ENCODE measurements at places on chromosomes 1 and 21.

- no peak for DNase-seq
These were observed 51.5 kb downstream of the SYT14 start for GRCh38 chr1:209989525-209989924.

DNA sequence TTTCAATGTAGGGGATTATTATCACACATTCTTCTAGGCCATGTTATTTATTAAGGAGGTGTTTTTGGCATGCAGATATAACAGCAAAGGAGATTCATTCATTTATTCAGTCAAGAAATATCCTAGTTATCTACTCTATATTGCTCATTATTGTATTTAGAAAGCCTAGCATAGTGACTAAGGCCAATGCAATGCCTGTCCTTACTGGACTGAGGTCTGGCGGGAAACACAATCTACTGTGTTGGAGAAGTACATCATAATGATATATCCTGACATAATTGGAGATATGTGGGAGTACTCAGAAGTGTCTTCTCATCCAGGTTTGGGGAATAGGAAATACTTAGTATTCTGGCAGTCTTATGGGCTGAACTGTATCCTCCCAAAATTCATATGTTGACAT lies 421.5 kb upstream of the USP24 start:
- no peak for DNase-seq

DNA sequence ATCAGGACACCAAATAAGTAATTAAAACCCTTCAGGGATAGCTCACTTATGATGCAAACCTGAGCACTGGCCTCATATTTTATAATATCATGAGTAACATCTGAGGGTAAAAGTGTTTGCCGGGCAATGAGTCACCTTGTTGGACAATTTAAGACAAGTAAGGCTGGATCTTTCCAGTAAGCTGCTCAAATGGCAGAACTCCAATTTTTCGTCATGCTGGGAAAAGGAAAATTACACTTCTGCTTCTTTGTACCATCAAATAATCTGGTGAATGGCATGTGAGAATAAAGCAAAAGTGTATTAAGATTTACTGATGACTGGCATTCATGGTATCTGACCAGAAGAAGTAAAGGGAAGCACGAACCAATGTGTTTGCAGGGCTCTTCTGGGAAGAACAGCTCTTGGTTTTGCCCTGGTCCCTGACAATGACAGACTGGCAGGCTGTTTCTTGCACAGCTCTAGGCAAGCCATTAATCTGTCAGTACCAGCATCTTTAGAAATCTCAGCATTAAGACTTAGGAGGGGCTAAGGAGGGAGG lies 392.2 kb downstream of the VAV3 start:
- no peak for DNase-seq

GRCh38 chr1:46508757-46509156 lies 19.1 kb downstream of the DMBX1 start:
- DNase-seq = no peak

DNA sequence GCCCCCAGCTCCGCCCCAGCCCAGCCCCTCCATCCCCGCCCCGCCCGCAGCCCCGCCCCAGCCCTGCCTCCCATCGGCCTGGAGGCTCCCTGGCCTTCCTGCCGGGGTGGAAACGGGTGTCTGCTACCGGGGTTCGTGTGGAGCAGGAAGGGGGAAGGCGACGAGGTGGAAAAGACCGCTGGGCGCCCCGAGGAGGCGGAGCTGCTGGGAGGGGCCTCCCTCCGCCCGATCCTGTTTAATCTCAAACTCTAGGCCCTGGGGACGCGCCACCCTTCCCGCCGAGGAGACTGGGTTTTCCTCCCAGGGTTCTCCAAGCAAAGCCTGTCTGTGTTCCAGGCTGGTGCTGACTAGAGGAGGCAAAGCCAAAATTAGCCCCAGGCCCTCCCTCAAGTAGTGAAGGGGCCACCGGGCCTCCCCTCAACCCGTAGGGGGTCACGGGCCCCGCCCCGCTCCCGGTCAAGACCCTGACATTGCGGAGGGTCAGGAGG lies 16.2 kb upstream of the TTLL10 start:
- peak; percentile 54 for DNase-seq

DNA sequence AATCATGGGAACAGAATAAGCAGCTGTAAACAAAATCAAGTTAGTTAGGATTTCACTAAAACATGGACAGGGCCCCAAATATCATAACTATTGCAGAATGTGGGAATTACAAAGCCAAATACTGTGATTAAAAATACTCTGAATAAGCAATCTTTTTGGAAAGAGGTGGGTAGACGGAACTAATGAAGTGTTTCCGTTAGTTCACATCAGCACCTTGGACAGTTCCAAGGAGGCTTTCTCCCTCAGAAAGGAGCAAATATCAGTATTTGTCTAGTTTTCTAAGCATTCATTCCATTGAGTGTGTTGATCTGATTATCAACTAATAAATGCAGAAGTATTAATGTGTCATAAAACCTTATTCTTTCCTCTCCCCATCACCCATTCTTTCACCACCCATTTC lies 97.4 kb downstream of the FAM78B start:
- DNase-seq = no peak

DNA sequence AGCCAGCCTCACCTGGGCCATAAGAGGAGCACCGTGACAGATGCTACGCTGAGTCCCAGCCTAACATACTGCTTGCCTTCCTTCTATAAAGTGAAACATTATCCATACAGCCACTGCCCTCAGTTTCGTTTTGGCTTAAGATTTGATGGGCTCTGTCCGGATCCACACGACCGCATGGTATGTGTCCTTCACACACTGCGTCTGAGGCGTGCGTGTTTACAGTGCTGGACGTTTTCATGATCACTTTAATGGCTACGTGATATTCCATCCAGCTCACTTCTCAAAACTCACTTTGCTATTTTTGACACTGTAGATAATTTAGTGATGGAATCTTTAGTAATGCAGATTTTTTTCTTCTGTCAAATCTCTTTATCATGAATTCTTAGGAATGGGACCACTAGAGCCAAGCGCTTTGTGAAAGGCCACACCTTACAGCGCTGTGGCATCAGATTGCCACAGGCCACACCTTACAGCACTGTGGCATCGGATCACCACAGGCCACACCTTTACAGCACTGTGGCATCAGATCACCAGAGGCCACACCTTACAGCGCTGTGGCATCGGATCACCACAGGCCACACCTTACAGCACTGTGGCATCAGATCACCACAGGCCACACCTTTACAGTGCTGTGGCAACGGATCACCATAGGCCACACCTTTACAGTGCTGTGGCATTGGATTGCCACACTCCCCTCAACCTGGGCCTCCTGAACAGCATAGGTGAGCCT lies 47.1 kb downstream of the PRDM15 start:
- DNase-seq = no peak

DNA sequence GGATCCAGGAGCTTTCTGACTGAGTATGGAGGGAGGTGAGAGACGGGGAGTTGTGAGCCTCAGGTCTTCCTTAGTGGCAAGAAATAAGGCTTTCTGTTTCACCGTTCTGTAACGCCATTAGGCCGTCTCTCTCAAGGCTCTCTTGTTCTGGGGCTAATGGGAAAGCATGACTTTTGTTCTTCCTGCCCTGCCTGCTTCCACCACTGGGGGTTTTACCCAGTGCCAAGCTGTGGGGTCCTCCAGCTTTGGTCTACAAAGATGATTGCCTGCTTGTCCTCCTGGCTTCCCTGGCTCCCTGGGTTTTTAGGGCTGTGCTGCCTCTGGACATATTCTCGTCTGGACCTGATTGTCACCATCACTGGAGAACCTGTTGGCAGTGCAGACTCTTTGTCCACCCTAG lies 74.8 kb upstream of the TINAGL1 start:
- no peak for DNase-seq

- no peak for DNase-seq
These were observed 161.7 kb upstream of the ST6GALNAC5 start for GRCh38 chr1:76705560-76705959.

DNA sequence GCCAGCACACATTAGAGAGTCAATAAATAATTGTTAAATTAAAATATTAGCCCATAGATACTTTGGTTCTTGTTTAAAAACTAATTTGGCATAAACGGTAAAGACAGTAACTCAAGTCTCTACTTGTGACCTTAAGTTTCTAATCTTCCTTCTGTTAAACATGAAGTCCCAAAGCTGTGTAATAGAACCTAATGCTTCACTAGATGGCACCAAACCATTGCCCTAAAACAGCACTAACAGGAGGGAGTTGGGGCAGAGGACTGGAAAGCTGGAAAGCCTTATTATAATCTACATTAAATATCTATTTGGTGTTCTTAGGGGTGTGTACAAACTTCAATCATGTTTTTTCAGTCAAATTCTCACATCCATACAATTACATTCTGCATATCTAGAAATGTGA lies 176.7 kb downstream of the OLFM3 start:
- DNase-seq = no peak

GRCh38 chr1:236113324-236114032 lies 28.9 kb upstream of the GPR137B start:
- DNase-seq = no peak

- DNase-seq = no peak
These were observed 19.4 kb downstream of the FYB2 start for GRCh38 chr1:56799605-56800400.

GRCh38 chr1:84892705-84893618 lies at the start of gene LPAR3:
Gene LPAR3 (minus strand): TSS chr1:84893206. CDS start chr1:84866120, 27,086 bp downstream.
- peak; percentile 8 for DNase-seq

DNA sequence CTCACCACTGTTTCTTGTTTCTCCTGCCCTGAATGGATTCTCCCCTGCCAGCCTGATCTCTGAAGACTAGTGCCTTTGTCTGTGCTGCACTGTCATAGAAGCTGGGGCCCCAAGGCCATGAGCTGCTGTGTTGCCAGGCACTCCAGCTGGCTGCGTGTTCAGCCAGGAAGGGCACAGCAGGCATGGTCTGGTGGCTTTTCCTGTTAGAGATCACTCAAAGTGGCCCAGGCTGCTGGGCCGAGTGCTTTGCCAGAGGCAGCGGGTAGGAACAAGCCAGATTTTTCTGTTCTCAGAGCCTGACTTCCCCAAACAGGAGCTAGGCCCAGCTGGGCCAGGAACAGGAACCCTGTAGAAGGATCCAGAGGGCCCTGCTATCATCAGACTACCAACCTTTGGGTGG lies 5.2 kb downstream of the ADPRS start:
- no peak for DNase-seq

DNA sequence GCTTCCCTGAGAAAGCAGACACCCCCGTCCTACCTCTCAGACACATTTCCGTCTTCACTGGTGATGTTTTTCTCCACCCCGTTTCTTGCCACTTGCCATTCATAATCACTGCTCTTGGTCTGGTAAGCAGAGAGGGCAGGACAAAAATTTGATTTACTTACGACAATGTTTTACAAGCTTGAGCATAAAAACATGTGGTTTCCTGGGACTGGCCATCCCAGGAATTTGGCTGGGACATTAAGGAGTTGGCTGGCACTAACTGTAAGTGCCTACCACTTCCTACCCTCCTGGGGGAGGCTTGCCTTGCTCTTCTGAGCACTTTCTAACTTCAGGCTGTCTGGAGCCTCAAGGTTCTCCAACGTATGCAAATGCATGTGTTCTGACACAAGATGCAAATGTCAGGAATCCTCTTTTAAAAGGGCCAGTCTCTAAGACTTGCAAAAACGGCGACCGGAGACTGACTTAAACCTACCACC lies 24.2 kb downstream of the ZBTB18 start:
- DNase-seq = no peak

DNA sequence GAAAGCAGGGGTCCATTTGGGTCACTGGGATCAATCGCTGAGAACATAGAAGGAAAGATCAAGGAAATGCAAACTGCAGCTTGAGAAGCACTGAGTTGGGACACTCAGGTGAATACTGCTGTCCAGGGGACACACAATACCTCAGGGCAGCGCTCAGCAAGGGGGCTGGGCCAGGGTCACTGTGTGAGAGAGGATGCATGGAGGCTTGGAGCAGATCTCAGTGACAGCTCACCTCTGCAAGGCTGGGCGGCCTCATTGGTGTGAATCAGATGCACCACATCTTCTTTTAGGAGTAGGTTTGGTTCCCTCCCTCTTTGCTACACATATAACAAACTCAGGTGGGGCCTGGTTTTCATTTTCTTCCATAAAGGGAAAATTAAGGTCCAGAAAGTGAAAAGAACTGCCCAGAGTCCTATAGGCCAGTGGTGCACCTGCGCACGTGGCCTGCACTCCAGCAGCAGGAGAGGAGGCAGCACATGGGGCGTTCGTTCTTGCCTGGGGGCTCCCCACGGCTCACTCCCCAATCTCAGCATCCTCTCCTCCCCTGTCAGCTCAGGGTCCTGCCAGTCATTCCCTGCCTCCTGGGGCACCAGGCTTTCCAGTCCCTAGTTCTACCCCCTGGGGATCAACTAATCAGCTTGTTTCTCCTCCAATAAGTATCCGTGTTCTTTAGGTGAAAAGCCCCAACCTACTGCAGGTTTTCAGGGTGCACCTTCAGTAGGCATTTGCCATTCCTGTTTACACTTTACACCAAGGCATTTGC lies 1.5 kb downstream of the A3GALT2 start:
- DNase-seq = no peak

- no peak for DNase-seq
These were observed 70.0 kb downstream of the KCTD3 start for GRCh38 chr1:215637041-215637573.

GRCh38 chr1:37755951-37756560 lies 8.9 kb downstream of the EPHA10 start:
- no peak for DNase-seq
